ENCODE measurements at places on chromosomes 2 and 18.
A peak's percentile ranks its signal among the peaks of the same experiment; 100 is the strongest.

DNA sequence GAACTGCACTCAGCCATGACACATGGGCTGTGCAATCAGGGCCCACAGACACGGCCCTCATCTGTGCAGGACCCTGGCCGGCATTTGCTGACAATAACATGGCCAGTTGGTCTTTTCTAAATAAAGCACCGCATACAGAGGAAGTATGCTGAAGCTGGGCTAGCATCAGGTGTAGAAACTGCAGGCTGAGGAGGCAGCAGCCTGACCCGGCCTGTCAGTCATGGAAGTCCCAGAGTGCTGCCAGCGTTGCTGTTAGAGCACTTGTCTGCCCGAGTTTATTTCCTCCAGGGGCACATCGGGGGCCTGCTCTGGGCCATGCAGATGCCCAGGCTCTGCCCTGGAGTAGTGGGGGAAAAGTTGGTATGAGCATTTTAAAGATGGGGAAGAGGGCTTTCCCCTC, 4.1 kb upstream of the PTPN18 start:
- no peak for DNase-seq

- no peak for DNase-seq
These were observed 2.9 kb upstream of the SCYGR2 start for GRCh38 chr2:227595797-227596196.

- DNase-seq = peak; percentile 40
These were observed 36.4 kb upstream of the HAAO start for GRCh38 chr2:42828487-42829425.

DNA sequence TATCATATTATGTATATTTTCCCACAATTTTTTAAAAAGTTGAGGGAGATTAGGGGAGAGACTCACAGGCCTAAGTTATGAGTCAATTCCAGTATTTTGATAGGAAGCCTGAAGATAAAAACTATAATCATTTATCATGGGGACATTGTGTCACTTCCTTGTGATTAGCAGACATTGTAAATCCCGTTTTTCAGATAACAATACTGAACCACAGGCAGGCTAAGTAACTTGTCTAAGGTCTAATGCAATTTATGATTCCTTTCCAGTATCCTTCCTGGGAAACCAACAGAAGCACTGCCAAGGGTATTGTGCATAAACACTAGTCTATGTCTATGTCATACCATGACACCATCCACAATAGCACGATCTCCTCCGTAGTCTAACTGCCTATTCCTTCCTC, 235.2 kb upstream of the PIK3C3 start:
- no peak for DNase-seq

GRCh38 chr2:4668381-4668780, 965.0 kb downstream of the DCDC2C start:
- no peak for DNase-seq

DNA sequence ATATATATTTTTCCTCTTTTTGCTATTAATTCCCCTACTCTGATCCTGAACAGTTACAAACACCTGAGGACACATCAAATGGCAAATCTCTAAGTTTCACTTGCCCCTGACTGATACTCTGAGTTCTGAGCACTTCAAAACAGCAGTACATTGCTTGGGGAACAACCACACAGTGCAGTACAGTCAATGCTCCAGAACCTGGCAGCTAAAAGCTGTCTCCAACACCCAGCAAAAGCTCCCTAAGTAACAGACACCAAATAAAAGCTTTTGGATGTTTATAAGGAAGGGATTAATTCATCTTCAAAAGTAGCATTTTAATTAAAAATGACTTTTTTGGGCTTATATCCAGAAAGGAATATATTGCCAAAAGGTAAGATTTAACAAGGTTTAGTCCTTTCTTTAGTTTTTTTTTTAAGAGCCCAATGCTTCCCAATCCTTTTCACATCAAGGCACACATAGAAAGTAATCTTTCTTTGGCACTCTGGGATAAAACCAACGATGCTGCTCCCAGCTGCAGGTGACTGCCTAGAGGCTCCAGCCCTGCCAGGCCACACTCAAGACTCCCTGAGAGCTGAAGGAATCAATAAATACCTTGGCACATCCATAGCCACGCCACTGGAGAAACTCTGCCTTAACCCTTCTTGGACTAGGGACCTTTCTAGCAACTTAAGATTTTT, 164.9 kb upstream of the ZFP36L2 start:
- DNase-seq = no peak

DNA sequence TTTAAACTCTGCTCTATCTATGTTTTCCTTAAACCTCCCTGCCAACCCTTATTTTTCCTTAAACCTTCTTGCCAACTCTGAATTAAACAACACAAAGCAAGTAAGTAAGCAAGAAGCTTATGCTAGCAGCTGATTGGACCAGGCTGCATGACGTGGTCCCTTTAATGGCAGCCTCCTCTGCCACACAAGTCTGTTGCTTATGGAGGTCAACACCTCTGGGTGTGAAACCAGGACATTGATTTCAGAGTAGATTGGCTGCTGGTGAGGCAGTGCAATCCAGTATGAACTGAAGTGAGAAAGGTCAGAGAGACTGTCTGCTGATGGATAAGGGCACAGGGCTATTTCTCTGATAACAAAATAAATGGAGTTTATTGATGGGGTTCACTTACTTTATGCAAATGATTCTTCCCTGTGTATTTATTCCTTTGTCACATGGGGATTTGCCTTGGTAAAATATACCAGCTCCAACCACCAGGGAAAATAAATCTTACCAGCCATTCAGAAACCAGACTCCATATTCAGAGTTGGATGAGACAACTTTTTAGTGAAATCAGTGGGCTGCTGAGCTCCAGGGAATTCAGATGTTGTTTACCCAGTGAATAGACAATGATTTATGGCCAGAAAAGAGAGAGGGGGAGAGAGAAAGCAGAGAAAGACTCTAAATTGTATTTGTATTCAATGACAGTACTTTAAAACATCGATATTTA, 112.2 kb upstream of the NCKAP5 start:
- no peak for DNase-seq

- no peak for DNase-seq
These were observed 53.8 kb upstream of the TUBA3E start for GRCh38 chr2:130251873-130252620.

GRCh38 chr18:13191779-13192178, 26.8 kb upstream of the LDLRAD4 start:
- no peak for DNase-seq

- DNase-seq = no peak
These were observed 7.5 kb upstream of the BCL11A start for GRCh38 chr2:60560734-60561644.

DNA sequence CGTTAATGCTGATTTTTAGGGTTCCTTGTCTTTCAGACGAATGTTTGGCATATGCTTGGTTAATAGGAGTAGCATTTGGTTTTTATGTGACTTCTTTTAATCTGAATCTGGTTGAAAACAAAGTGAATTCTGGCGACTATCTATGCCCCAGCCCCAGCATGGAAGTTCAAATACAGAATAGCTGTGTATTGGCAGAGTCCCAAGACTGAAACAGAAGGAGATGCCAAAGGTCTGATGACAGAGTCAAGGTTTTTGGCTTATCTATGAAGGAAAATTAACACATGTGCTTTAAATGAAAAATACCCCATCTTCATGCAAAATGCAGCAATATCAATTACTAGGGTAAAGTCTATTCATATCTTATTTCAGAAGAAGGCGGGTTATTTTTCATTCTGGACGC, 734.8 kb upstream of the NXPH2 start:
- no peak for DNase-seq

GRCh38 chr18:59954241-59954640, 54.4 kb downstream of the PMAIP1 start:
- DNase-seq = no peak

GRCh38 chr18:48488388-48488850, 50.4 kb upstream of the CTIF start:
- no peak for DNase-seq

GRCh38 chr2:126175222-126175621, 480.7 kb upstream of the GYPC start:
- DNase-seq = no peak

DNA sequence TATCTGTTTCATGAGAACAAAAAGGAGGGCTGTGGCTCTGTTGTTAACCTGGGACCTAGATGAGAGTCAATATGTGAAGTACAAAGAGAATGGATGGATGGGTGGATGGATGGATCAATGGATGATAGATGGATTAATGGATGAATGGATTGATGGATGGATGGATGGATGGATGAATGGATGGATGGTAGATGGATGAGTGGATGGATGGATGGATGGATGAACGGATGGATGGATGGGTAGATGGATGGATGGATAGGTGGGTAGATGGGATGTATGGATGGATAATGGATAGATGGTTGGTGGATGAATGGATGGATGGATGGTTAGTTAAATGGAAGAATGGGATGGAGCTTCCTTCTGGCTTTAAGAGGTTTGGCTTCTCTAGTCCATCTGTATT, 396.7 kb downstream of the ALK start:
- no peak for DNase-seq

- no peak for DNase-seq
These were observed 29.4 kb upstream of the TMEM178A start for GRCh38 chr2:39636306-39636705.

DNA sequence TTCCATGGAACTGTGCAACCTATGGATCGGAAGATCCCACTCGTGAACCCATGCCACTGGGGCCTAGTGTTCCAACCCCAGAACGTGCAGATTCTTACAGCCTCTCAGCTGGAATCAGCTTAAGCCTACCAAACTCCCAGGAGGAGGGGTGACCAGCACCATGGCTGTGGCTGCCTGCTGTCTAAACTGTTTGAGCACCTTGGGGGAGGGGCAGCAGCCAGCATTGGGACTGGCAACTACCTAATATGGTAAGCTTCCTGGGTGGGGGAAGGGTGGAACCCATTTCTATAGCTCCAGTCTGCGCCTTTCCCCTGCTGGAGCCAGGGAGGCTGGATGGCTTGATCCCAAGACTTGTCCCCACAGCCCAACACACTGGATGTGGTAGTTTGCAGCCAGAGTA, 10.7 kb upstream of the POLE4 start:
- DNase-seq = no peak

GRCh38 chr2:133600266-133600928, 32.1 kb upstream of the NCKAP5 start:
- DNase-seq = no peak
